ENCODE measurements at places on chromosomes 3 and 15.

DNA sequence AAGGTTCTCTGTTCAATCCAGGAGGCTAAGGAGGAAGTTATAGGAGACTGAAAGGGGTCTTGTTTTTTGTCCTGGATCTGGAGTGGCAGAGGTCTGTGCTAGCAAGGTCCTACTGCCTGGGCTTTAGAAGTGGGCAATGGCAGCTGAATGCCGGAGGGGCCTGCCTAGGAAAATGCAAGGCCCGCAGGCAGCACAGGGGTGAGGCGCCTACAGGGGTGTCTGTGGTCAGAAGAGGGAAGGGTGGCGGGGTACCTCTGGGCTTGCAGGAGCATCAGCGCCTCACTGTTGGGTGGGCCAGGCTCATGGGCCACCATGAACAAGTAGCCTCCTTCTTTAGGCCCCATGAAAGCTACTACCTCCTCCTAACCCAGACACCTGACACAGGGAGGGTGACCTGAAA is 175.4 kb downstream of the PEX5L start:
- no peak for DNase-seq

GRCh38 chr15:60419753-60420152 is 22.0 kb upstream of the ANXA2 start:
- DNase-seq, result no peak

DNA sequence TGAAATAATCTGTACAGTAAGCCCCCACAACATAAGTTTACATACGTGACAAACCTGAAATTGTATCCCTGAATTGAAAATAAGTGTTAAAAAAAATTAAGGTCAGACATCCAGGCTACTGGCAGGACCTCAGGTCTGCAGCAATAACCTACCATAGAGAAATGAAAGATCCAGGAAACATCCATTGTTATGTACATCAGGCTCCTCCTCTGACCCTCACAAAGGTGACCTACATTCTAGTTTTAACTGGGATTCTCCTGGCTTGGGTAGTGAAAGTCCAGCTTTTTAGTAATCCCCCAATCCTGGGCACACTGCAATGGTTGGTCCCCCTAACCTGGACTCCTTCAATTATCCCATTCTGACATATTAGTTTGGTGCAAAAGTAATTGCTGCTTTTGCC is 749.6 kb upstream of the LMCD1 start:
- DNase-seq, result no peak

- no peak for DNase-seq
Observed at GRCh38 chr3:13286873-13287272, 133.2 kb downstream of the NUP210 start.

DNA sequence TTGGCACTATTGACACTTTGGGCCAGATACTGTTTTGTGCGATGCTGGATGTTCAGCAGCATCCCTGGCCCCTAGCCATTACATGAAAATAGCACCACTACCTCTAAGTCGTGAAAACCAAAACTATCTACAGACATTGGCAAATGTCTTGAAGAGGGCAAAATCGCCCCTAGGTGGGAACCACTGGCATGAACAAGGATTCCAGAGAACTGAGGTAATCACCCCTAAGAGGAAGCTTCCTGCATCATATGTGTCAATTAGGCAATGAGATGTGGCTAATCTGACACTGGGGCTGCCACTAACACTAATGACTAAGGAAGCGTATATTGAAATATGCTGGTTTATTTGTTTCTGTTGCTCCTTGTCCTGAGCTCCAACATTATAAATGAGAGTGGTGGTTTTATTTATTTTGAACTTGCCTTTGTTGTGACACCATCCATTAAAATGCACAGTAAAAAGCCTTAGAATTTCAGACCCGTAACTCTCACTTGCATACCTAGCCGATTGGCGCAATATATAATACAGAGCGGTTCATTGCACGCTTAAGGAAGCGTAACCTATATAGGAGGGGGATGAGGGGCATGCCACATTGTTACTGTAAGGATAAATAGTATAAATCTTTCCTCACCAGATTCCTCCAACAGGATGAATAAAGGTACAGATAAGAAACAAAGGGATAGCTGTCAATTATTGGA is 299.8 kb upstream of the CNTN4 start:
- DNase-seq, result no peak

GRCh38 chr15:85684174-85684710 is 110.5 kb downstream of the KLHL25 start:
- no peak for DNase-seq

DNA sequence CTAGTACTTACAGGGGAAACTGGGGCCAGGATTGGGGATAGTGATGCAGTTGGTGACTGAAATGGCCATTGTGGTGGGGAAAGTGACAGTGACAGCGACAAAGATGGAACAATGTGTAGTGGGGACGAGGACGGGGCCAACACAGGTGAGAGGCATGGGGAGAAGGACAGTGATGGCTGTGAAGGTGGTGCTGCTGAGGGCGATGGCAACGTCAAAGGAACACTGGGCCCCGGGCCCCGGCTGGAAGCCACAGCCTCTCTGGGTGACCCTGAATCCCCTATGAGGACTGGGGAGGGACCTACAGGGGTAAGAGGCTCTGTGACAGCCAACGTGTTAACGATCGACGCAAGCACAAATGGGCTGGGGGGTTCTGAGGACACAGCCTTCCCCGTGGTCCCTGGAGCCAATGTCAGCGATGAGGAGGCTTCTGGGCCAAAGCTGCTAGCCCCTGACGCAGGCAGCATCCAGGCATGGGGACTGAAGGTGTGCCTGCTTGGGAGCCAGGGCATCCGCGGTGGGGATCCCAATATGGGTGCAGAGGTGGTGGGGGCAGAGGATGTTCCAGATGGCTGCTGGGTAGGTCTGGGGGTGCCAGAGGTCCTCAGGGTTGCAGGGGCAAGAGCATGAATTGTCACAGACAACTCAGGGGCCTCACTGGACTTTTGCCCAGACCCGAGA is 25.2 kb upstream of the GOLGA6C start:
- DNase-seq, result no peak

DNA sequence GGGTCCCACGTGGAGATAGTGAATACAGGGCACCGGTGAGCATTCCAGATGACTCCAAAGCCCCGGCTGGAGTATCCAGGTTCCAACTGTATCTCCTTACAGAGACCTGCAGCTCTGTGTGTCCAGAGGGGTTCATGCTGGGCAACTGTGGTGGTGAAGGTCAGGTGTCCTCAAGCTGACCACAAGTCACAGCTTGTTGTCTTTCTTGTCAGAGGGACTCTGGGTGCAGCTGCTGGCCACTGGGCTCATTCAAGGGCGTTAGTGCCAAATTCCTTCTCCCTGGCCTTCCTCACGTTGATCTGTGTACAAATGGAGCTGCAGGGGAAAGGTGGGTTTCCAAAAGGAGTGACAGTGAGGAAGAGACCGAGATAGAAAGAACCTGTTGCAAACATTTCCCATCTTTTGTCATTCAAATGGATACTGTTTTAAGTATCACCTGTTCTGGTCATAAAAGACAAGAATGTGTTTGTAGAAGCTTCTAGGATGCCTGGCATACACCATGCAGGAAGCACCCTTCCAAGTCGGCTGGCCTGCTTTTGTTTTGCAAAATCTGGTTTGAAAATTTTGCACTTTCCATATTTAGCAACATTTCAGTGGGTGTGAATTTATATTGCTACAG is 52.5 kb downstream of the CEMIP start:
- DNase-seq, result no peak

- DNase-seq, result no peak
Observed at GRCh38 chr3:138051947-138052802, 42.2 kb downstream of the CLDN18 start.

GRCh38 chr15:22872936-22873701 is 34.7 kb downstream of the NIPA2 start:
- DNase-seq, result no peak
